ENCODE measurements at places on chromosomes 7 and 10. TPM values are rescaled to one million over a fixed set of nuclear protein-coding genes. Genes with fewer than 3 reads are reported as not detected.

HMX3 gene
- 0.45 TPM for total RNA-seq

NSMCE4A gene
- 62.4 TPM for total RNA-seq

DNA sequence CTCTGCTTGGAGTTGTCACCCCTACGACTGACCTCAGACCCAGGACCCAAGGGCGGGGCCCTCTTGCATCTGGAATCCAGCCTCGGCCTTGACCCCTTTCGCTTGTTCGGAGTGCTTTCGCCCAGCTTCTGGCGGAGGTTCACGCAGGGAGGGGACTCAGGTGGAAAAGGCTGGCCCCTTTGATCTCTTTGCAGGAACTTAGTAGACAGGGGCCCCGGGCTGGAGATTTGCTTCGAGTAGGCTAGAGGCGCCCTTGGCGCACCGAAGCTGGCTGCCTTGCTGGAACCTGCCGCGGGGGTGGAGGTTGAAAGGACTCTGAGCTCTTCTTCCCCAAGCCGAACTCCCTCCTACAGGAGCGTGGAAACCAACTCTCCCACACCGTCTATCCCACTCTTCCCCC is 255.1 kb downstream of the OTUD1 start:
- DNase-seq, result no peak

DNA sequence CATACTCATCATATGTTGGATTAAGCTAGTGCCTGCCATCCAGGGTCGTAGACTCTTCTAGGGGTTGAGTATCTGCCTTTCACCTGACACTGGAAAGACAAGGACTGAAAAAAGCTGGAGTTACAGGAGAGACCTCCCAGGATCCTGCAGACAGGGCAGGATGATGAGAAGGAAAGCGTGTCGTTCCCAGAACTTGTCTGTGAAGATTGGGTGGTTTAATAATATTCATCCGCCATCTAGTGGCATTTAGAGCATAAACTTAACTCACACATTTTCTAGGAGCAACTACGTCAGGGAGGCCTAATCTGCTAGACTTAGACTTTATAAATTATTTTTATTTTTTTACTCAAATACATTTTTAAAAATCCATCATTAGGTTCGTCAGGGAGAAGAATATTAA is 59.6 kb downstream of the ADRB1 start:
- DNase-seq, result peak; percentile 65

GRCh38 chr10:71743866-71744265 is 24.3 kb upstream of the C10orf105 start:
- no peak for DNase-seq

Data from H4 (cell line).